ENCODE measurements at places on chromosomes 2 and 18.

DNA sequence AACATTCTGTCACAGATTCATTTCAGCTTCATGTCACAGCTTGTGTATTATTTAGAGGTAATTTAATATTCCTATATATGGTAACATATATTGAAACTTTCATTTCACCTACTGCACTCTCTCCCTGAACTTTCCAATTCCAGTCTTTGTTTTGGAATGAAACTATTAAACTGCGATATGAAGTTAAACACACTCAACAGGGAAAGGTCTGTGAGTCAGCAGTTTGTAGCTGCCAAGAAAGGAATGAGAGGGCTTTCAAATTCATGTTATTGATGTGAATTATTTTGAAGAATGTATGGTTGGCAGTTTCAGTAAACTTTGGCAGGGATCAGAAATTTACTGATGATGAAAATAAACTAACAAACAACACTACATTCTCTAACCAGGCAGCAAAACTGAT is 148.3 kb downstream of the HNMT start:
- no peak for DNase-seq

- DNase-seq: no peak
Observed at GRCh38 chr2:40355451-40355850, 96.4 kb downstream of the SLC8A1 start.

- no peak for DNase-seq
Observed at GRCh38 chr18:6878556-6879297, 149.2 kb downstream of the ARHGAP28 start.

DNA sequence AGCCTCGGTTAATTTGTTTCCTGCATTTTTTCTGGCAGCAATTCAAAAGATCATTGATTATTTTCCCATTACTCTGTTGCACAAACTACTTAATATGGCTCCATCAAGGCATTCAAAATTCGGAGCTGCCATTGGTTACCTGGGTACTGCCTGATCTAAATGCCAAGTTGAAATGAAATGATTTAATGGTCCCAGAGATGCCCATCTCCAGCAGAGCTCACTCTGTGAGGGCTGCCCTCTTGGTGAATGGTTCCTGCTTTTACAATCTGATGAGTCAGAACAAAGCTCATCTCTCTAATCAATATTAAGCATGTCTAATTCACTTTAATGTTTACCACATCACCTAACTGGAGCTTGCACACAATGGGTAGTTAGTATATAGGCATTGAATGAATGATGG is 126.1 kb downstream of the CTNNA2 start:
- no peak for DNase-seq

DNA sequence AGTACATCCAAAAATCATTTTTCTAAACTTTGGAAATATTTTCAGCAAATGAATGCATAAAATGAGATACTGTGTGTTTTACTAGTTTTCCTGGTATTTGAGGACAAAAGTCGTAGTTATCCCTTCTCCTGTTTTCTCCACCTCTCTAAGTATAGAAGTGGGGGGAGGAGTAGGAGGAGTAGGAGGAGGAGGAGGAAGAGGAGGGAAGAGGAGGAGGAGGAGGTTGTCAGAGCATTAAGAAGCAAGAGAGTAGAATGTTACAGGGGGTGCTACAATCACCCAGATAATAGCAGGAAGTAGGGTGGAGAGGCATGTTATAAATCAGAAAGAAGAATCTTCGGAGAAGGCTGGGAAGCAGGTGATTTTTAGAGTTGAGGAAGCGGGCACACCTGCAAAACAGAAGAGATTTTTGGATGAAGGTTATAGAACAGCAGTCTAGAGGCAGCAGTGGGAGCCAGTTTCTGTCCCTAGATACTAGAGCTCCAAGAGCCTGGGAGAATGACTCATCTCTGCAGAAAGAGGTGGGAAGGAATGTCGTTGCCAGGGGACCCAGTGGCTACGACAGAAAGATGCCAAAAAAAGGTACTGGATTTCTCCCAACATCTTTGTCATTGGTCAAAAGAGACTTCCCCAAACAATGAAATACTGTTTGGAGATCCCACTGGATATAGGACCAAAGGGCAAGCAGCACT is 44.2 kb upstream of the AQP4 start:
- DNase-seq: no peak

DNA sequence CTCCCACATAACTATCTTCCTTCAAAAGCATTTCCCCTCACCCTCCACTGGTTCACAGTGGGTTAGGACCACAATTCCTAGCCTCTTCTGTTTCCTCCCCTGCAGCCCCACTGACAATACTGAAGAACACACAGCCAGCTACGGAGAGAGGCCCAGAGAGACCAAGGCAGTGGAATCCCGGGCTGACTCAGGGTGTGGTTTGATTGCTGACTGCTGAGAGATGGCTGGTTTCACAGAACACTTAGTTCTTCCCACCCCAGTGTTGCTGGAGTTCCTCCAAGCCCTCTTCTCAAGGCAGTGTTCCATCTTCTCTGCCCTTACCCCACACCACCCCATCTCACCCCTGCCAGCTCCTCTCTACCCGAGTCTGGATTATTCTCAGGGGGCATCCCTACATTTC is 43.3 kb upstream of the ZFP36L2 start:
- DNase-seq: no peak

- no peak for DNase-seq
Observed at GRCh38 chr2:134081238-134081938, 172.5 kb upstream of the MGAT5 start.

DNA sequence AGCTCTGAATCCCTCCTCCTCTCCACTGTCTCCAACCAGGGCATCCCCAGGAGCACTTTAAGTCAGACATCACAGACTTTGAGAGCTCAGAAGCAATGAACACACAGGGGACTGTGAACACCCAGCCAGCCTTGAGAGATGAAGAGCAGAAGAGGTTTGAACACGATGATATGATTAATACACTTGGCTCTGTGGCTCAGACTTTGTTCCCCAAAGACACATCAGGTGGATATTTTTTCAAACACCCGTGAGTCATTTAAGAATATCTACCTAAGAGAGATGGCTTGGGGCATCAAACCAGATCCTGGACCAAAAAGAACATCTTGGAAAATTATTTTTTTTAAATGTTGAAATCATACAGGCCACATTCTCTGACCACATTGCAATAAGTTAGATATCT is 134.9 kb upstream of the OTOS start:
- no peak for DNase-seq

DNA sequence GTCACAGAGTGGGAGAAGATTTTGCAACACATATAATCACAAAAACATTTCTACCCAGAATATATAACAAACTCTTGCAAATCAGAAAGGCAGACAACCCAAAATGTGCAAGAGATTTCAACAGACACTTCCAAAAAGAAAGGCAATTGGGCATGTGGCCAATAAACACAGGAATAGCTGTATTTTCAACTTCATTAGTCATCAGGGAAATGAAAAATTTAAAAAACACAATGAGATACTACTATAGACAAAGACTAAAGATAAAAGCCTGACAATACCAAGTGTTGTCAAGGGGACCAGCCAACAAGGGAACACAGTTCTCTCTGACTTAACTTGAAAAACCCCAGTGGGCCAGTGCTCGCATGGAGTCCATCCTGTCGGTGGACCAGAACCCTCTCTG is 40.5 kb downstream of the MTHFD2 start:
- no peak for DNase-seq

DNA sequence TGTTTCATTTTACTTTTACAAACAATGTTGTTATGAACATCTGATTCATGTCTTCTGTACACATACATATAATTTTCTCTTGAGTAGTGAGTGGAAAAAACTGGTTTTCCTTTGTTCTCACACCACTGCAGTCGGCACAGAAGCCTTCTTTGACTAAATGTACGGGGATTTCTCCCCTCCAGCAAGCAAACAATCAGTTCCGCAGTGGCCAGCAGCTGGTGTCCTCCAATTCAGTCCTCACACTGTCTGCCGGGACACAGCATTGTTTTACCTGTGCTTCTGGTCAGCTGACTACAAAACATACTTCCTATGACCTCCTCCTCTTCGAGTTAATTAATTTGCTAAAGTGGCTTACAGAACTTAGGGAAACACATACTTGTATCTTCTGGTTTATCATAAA is 202.8 kb downstream of the WDR7 start:
- no peak for DNase-seq
